Activated naive CD4-positive, alpha-beta T cell treated with anti-CD3 and anti-CD28 coated beads, Interleukin-2, amount 10 ng/mL, durations not matched to agents 7 days and 5 days (primary cell): ENCODE measurements at places on chromosomes 1 and 21.

GRCh38 chr21:37206496-37206895 lies 60.6 kb downstream of the VPS26C start:
- DNase-seq = no peak

DNA sequence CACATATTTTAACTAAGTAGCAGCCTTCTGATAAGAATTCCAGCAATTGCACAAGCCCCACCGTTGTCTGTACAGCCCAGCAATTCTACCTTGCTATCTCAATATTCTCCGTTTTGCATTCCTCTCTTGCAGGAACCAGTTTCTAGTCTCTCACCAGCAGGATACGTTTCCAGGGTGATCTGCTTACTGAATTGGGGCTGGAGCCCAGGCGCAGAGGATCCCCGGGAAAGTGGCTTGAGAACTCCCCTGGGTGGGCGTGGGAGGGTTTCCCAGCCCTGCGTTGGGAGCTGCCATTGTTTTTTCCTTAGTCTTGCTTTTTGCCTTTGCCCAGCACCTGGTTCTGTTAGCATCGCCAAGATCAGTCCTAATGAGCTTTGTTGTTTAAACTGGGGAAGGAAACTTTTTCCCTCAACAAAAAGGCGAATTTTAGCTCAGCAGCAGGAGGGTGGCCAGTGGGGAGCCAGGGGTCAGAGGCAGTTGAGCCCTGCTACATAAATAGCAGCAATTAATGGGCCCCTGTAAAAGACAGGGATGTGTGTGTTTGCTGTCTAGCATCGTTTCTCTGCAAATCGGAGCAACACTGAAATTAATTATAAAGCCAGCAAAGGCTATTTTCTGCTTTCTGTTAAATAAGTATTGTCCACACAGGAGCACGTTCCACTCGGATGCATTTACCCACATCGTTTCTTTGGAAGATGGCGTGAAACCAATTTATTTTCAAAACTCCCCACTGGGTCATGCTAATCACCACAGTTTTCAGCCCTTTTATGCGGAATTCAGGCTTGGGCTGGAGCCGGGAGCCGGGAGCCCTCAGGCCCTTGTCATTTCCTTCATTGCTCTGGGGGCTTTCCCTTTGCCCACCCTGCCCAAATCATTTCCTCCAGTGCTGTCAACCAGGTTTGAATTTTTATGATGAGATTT lies 36.6 kb downstream of the HUNK start:
- DNase-seq = no peak

GRCh38 chr1:210332233-210332632 lies 3.5 kb downstream of the HHAT start:
- DNase-seq = no peak

- DNase-seq = no peak
Measured at GRCh38 chr1:192943108-192943507, 116.1 kb downstream of the UCHL5 start.

GRCh38 chr1:175128523-175128922 lies 60.9 kb downstream of the TNN start:
- no peak for DNase-seq

- no peak for DNase-seq
Measured at GRCh38 chr1:222416001-222416791, 131.7 kb downstream of the HHIPL2 start.

DNA sequence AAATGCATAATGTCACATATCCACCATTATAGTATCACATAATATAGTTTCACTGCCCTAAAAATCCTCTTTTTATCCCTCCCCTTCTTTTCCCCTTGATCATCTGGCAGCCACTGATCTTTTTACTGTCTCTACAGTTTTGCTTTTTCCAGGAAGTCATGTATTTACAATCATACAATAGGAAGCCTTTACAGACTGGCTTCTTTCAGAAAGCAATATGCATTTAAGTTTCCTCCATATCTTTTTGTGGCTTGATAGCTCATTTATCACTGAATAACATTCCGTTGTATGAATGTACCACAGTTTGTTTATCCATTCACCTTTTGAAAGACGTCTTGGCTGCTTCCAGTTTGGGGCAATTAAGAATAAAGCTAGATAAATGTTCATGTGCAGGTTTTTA lies 14.3 kb upstream of the WDTC1 start:
- no peak for DNase-seq

- DNase-seq = no peak
Measured at GRCh38 chr1:18922319-18922726, 20.0 kb upstream of the ALDH4A1 start.

DNA sequence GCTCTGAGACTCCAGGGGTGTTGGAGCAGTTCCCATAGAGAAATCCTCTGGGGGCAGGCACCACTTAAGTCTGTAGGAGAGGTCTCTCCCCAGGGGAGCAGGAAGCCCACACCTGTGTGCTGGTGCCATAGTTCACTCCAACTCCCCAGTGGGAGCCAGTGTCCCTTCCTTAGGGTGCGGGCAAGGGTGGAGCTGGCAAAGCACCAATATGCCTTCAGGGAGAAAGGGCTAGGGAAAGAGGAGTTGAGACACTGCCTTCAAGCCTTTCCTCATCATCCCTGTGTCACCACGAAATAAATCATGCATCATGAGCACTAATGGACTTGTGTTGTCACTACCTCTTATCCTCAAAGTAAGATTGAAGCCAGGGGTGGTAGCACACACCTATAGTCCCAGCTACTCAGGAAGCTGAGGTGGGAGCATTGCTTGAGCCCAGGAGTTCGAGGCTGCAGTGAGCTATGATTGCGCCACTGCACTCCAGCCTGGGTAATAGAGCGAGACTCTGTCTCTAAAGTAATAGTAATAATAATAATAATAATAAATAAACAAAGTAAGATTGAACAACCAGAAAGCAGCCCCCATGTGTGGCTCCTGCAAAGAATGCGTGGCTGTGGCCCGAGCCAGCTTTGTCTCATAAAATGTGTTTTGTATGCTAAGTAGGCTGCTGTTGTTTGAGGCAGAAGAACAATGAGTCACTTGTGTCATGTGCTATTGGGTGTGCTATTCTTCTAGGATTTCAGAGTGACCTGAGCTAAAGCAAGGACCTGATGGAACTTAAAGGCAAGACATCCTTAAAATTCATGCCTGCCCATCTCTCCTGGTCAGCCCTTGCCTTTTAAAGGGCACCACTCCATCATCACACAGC lies 6.7 kb upstream of the TIE1 start:
- no peak for DNase-seq

DNA sequence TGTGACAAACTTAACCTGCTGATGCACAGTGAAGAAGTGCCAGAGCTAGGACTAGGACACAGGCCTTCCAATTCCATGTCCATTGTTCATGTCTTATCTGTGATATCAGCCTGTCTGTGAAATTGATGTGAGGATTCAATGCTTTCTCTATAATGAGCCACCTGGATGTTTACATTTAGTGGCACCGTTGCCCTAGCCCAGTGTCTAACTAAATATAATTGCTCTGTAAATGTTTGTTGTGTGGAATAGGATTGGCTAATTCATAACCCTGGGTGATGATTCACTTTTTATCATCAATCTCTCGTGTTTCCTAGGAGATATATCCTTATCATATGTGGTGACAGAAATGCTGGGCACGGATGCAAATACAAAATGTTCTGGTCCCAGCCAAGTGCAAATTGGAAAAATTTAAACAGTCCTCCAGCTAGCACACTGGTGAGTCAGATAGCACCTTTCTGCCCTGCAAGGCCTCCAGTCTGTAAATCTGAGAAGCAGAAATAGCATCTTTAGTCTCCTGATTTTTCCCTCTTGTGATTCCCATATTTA lies 46.9 kb upstream of the GNG12 start:
- no peak for DNase-seq

- DNase-seq = no peak
Measured at GRCh38 chr1:206430031-206430983, 40.0 kb upstream of the IKBKE start.

DNA sequence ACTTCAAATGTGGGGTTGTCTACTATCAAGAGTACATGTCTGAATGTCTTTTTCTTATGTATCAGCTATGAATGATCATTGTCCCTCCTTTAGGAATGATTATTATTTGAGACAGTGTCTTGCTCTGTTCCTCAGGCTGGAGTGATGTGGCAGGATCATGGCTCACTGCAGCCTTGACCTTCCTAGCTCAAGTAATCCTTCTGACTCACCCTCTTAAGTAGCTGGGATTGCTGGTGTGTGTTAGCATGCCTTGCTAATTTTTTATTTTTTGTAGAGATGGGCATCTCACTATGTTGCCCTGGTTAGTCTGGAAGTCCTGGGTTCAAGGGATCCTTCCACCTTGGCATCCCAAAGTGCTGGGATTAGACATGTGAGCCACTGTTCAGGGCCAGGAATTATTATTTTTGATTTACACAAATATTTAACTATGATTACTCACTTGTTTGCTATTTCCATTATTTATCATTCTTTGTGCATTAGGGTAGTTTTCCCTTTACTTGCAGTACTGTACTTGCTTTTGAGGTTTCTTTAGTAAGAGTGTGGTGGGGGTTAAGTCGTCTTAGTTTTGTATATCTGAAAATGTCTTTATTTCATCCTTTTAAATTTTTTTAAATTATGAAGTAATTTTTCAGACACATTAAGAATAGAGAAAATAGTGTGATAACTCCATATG lies 12.8 kb downstream of the S100A7 start:
- DNase-seq = no peak

DNA sequence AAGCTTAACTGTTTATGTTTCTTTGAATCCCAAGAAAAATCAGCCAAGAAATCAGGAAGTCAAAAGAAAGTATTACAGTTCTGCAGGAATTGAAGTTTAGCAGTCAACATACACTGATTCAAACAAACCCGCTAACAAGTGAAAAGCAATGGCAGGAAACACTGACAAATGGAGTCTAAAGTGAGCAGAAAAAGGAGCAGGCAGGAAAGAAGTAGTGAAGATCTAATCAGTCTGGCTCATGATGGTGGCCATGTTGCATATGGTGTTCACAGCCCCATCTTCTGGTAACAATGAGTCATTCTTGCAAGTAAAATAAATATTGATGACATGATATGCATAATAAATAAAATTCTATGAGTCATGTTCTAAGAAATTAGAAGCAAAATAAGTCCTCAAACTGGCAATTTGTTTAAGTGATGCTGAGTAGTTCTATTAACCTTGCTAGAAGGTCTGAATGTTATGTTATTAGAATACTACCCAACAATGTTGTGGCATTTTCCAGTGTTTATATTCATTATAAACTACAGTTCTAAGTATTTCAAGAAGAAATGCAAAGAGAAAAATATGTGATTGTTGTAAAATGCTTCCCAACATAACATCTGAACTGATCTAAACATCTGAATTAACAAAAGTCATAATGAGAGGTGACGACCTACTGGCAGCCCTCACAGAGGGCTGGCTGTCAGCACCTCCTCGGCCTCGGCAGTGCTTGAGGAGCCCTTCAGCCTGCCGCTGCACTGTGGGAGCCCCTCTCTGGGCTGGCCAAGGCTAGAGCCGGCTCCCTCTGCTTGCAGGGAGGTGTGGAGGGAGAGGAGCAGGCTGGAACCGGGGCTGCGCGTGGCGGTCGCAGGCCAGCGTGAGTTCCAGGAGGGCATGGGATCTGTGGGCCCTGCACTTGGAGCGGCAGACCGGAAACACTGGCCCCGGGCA lies 5.7 kb upstream of the ACBD6 start:
- DNase-seq = no peak

DNA sequence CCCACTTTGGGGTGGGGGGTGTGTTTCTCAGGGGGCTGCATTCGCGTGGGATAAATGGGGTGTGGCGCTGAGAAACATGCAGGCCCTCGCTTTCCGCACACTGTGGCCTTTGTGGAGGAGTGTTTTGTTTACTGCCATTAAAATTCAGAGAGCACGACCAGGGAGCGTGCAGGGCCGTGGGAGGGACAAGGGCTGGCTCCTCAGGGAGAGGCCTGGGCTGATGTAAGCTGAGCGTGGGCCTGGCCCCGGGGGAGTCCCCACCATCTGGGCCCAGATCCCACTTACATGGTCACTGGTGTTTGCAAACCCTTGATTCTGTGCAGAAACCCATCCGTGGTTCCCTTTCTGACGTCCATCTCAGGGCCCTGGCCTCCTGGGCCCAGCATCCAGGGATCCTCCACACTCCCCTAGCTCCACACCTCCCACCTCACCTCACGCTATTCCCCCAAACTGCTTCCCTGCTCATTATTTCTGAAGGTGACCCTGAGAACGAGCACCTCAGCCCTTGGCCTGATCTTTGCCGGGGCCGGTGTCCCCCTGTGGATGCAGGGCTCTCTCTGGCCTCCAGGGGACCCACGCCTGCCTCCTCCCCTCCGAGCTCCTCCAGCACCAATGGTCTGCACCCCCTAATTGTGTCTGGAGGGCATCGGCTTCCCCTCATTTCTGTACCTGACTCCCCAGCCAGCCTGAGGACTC lies 92.5 kb upstream of the SIM2 start:
- no peak for DNase-seq

- no peak for DNase-seq
Measured at GRCh38 chr1:153466908-153467307, 6.5 kb upstream of the S100A7 start.

DNA sequence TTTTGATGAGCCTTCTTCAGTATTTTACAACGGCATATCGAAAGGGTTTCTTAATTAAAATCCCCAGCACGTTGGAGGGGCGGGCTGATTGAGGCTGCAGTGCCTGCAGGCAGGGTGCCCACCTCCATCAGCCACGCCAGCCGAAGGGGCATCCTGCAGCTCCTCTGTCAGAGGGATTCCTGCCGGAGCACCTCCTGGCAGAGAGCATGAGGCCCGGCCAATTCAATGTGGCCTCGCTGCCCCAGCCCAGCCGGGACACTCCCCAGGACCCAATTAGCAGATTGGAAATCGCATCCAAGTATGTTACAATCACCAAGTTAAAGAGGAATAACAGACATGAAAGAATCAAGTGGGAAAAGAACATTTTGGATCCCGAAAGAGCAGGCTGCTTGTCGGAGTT lies 216.6 kb downstream of the ST6GALNAC3 start:
- no peak for DNase-seq

- DNase-seq = no peak
Measured at GRCh38 chr1:202966006-202966898, 805 bp downstream of the CYB5R1 start.

DNA sequence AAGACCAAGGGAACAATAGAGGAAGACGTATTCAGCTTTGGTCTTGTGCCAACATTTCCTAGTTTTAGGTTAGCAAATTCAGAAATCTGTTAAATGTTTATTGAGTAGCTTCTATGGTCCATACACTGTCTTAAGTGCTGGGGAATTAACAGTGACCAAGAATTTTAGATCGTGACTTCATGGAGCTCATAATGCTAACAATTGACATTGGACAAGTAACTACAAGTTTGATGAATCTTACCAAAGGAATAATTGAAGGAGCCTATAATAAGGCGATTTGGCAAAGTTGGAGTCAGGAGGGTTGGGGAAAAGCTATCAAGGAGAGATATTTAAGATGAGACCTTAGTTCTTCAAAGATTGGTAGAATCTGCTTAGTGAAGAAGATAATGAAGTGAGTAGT lies 1.4 kb upstream of the SLAMF9 start:
- DNase-seq = no peak

DNA sequence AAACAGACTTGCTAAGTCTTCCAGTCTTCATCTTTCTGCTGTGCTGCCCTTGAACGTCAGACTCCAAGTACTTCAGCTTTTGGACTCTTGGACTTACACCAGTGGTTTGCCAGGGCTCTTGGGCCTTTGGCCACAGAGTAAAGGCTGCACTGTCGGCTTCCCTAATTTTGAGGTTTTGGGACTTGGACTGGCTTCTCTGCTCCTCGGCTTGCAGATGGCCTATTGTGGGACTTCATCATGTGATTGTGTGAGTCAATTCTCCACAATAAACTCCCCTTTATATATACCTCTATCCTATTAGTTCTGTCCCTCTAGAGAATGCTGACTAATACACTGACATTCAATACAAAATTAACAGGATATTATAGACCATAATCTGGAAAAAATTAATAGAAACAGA lies 628.1 kb downstream of the PLPP3 start:
- DNase-seq = no peak
